ENCODE measurements at places on chromosomes 1 and 21.

GRCh38 chr1:226635456-226635941 is 86.9 kb downstream of the STUM start:
- DNase-seq = no peak

- DNase-seq = no peak
Observed at GRCh38 chr1:219302697-219303096, 129.0 kb downstream of the LYPLAL1 start.

DNA sequence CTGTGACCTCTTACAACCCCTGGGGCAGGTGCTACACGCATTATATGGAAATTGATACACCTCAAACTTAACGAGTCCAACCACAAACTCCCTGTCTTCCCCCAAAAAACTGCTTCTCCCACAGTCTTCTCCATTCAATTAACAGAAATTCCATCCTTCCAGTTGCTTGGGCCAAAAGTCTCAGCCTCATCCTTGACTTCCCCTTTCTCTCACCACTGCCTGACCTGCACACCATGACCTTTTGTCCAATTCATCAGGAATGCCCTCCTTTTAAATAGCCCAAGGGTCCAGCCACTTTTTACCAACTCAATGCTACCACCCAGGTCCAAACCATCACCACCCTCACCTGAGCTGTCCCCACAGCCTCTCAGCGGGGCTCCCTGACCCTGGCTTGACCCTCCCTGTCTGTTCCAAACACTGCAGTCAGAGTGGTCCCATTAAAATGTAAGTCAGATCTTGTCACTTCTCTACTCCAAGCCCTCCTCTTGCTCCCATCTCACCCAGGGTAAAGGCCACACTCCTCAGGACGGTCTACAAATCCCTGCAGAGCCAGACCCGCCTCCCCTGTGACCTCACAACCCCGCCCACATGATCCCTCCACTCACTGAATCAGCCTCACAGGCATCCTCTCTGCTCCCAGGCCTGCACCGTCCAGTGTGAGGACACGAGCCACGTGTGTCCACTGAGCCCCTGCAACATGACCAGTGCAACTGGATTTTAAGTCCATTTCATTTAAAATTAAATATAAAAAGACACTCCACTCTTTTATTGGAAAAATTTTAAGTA is 18.5 kb downstream of the KCNN3 start:
- DNase-seq = no peak

- DNase-seq = no peak
Observed at GRCh38 chr1:77509051-77509492, 173.4 kb downstream of the ZZZ3 start.

DNA sequence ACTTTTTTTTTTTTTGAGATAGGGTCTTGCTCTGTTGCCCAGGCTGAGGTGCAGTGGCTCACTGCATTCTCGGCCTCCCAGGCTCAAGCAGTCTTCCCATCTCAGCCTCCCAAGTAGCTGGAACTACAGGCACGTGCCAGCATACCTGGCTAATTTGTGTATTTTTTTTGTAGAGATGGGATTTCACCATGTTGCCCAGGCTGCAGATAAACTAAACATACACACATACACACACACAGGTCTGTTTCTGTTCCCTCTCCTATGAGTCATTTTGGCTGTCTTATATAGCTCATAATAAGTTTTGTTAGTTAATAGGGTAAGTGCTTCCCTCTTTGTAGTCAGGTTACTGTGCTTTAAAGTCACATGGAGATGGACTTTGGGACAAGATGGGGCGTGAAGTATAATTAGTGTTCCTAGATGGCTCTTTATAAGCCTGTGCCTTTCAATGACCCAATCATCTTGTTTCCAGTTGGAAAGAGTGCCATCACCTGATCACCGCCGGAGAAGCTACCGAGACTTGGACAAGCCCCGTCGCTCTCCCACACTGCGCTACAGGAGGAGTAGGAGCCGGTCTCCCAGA is 9.1 kb downstream of the PRPF38A start:
- DNase-seq = no peak

GRCh38 chr1:242448910-242449645 is 75.4 kb downstream of the PLD5 start:
- DNase-seq = no peak

DNA sequence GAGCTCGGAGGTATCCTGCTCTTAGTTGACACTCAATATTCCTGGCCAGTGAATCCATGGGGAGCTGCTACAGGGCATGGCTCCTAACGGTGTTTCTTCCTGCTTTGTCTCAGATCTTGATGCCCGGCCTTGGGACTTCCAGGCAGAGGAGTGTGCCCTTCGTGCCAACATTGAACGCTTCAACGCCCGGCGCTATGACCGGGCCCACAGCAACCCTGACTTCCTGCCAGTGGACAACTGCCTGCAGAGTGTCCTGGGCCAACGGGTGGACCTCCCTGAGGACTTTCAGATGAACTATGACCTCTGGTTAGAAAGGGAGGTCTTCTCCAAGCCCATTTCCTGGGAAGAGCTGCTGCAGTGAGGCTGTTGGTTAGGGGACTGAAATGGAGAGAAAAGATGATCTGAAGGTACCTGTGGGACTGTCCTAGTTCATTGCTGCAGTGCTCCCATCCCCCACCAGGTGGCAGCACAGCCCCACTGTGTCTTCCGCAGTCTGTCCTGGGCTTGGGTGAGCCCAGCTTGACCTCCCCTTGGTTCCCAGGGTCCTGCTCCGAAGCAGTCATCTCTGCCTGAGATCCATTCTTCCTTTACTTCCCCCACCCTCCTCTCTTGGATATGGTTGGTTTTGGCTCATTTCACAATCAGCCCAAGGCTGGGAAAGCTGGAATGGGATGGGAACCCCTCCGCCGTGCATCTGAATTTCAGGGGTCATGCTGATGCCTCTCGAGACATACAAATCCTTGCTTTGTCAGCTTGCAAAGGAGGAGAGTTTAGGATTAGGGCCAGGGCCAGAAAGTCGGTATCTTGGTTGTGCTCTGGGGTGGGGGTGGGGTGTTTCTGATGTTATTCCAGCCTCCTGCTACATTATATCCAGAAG is 16.7 kb downstream of the ALX3 start:
- DNase-seq = peak; percentile 28

GRCh38 chr1:232657426-232658005 is 27.6 kb upstream of the SIPA1L2 start:
- DNase-seq = no peak

GRCh38 chr1:26493938-26494337 is 21.7 kb downstream of the HMGN2 start:
- DNase-seq = no peak

DNA sequence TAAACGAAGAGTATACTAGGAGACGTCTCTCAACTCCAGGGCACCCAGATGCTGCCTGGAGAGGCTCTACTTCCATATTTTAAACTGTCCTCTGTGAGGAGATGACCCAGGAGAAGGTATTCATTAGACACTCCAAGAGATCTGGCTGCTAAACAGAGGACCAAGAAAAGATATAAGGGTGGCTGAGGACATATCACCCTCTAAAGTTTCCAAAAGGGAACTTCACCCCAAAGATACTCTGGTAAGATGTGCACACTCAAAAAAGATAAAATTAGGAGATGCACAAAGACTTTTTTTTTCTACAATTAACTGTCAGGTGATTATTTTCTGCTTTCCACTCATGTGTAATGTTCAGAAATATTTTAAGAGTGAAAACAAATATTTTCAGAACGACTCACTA is 1.4 kb downstream of the ZNF670 start:
- peak; percentile 12 for DNase-seq

- DNase-seq = no peak
Observed at GRCh38 chr1:175792136-175792535, 48.7 kb upstream of the TNR start.

DNA sequence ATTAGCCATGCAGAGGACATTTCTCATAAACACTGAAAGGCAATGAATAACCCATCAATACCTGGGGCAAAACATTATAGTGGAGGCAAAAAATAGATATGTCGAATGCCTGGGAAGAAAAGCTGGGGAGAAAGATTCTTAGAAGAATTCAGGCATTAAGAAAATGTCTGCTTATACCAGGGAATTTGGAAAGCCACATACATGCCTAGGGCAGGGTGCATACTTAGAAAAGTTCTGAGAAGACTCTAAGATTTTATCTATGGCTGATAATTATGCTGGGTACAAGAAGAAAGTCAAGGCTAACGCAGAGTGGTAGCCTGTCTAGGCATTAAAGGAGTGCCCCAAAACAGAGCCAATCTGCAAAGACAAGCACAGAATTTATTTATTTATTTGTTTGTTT is 18.4 kb downstream of the SLAMF6 start:
- DNase-seq = no peak

GRCh38 chr21:16841975-16842695 is 670.7 kb upstream of the CXADR start:
- no peak for DNase-seq

DNA sequence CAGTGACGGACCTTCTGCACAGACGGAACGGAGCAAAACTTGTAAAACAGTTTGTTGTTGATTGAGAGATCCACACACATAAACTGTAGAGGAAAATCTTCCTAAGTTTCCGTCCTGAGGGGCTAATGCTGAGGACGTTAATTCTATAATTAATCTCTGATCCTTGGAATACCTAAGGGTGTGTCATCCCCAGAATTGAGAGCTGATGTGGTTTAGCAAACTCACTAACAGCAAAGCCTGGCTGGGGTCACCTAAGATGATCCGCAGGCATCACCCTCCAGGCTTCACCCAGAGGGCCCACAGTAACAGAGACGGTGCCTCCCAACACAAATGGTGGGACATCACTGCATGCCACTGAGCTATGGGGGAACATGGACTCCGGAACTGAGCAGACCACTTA is 97.5 kb downstream of the SMYD2 start:
- no peak for DNase-seq

Measured in COLO829 (cell line).